ENCODE measurements at places on chromosomes 6 and 20.

DNA sequence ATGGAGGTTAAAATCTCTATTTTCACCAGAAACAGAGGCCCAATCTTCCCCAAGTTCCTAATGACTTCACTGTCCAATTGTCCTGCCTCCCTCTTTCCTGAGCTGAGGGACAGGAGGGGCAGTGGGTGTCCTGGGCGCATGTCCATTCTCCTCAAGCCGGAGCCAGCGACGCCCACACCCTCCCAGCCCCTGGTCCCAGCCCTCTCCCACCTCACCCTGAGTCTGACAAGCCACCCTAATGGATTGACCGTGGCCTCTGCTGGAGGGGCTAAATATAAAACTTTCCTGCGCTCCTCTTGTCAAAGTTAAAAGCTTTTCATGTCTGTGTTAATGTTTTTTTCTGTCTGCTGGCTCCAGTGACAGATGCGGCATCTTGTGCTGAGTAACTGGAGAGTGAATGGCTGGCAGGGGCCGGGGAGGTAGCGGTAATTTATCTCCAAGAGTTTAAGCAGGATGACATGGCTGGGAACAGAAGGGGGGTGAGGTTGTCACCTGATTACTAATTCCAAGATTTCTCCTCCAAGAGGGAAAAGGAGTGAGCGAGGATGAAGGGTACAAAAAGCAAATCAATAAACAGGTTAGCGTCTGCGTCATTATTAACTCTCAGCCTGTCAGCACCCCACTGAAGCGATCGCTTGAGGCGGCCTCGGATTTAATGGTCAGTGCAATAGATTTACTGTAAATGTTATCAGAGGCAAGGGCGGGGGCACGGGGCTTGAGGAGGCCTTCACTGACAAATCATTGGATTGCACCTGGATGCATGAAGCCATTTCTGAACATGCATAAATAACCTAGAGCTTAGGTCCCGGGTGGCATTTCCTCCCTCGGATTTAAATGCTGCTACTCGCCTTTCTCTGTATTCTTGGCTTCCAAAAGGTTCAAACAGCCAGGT lies 118.1 kb upstream of the MAFB start:
- peaks cover 6% of the 10 kb centered on the region for H3K27me3 ChIP-seq
- no peaks in the 10 kb centered on the region for H3K36me3 ChIP-seq
- no peak for DNase-seq

GRCh38 chr20:22583773-22584521 lies 425 bp downstream of the FOXA2 start:
- no peak overlapping the region for H3K4me3 ChIP-seq
- peaks cover 55% of the 10 kb centered on the region for H3K27me3 ChIP-seq
- no peak for DNase-seq
- H3K36me3 ChIP-seq = peaks cover 8% of the 10 kb centered on the region

DNA sequence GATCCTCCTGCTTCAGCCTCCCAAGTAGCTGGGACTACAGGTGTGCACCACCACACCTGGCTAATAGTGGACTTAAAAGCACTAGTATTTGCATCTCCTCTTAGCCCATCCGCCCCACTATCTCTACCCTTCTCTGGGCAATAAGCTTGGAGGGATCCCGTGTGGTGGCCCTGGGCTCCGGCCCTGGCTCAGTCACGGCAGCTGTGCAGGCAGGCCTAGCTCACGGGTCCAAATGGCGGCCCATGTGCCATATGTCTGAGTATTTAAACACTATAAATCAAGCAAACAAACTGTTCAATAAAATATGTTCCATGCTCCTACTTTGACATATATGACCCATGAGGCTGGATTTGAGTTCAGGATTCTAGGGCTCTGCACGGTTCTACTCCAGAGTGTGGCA lies 118.4 kb downstream of the BANF2 start:
- no peak overlapping the region for H3K4me3 ChIP-seq
- H3K4me1 ChIP-seq = no peaks in the 10 kb centered on the region
- H3K36me3 ChIP-seq = no peaks in the 10 kb centered on the region
- H3K27me3 ChIP-seq = peaks cover 4% of the 10 kb centered on the region
- no peak overlapping the region for H3K27ac ChIP-seq

- peaks cover 4% of the 10 kb centered on the region for H3K36me3 ChIP-seq
- H3K4me1 ChIP-seq = no peaks in the 10 kb centered on the region
- H3K27ac ChIP-seq = no peak overlapping the region
- no peak for DNase-seq
- no peak overlapping the region for H3K4me3 ChIP-seq
- no peaks in the 10 kb centered on the region for H3K27me3 ChIP-seq
Measured at GRCh38 chr6:4382362-4382853, 247.0 kb upstream of the ECI2 start.

DNA sequence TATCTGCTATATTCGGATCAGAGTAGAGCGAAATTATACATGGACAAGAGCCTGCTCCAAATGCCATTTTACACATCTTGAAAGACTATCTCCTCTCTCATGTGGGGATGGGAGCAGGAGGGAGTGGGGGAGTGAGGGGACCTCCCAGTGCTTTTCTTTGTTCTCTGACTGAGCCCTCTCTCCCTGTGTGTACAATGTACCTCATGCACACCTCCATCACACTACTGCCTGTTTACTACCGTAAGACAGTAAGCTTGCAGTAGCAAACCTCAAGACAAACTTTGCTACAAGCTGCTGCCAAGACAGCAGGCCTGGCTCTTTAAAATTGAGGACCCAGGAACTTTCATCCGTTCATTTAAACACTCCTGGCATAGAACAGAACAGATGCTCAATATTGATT lies 7.2 kb downstream of the NHSL1 start:
- peaks cover 8% of the 10 kb centered on the region for H3K27me3 ChIP-seq
- H3K27ac ChIP-seq = no peak overlapping the region
- no peaks in the 10 kb centered on the region for H3K36me3 ChIP-seq
- no peak overlapping the region for H3K4me3 ChIP-seq

GRCh38 chr20:18272451-18272850 lies 15.9 kb upstream of the ZNF133 start:
- H3K36me3 ChIP-seq = no peaks in the 10 kb centered on the region
- H3K27me3 ChIP-seq = peaks cover 31% of the 10 kb centered on the region
- peaks cover 8% of the 10 kb centered on the region for H3K4me1 ChIP-seq
- H3K27ac ChIP-seq = no peak overlapping the region
- no peak overlapping the region for H3K4me3 ChIP-seq

- no peak overlapping the region for H3K4me3 ChIP-seq
- H3K27ac ChIP-seq = no peak overlapping the region
Measured at GRCh38 chr6:129828229-129828628, 32.9 kb downstream of the TMEM244 start.

DNA sequence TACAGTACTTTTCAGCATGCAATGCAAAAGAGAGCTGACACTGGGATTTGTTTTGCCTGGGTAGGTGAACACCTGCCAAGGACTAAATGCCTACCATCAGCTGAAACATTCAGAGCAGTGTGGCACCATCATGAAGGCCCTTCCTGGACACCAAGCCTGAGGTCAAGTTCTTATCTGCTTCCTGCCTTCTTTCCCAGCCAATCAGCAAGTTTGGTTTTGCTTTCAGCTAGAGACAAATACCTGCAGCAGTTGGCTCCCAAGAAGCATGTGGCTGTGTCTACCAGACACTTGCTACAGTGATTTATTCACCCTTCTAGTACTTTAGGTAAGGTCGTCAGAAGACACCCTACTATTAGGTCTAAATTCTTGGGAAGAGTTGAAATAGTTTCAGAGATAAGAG lies 112.8 kb downstream of the TBX18 start:
- H3K36me3 ChIP-seq = no peaks in the 10 kb centered on the region
- H3K4me3 ChIP-seq = no peak overlapping the region
- no peaks in the 10 kb centered on the region for H3K27me3 ChIP-seq
- no peak for DNase-seq
- H3K27ac ChIP-seq = no peak overlapping the region
- H3K4me1 ChIP-seq = no peaks in the 10 kb centered on the region

DNA sequence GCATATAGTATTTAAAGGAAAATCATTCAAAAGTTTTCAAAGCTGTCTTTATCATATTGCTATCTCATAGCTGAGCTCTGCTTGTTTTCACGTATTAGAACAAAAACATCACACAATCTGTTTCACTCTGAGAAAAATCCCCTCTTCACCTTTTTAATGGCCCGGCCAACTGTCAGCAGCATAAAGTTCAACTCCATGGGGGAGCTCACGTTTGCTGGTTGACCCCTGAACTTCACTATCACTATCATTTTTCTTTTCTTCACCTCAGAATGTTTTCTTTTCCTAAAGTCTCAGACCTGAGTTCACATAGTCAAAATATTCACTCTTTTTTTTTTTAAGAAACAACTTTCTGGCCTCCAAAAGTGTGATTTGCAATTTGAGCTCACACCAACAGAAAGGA lies 374.4 kb upstream of the MARCKS start:
- no peak for DNase-seq
- H3K27me3 ChIP-seq = no peaks in the 10 kb centered on the region
- H3K36me3 ChIP-seq = no peaks in the 10 kb centered on the region
- H3K27ac ChIP-seq = no peak overlapping the region
- no peak overlapping the region for H3K4me3 ChIP-seq
